Stimulated activated CD4-positive, alpha-beta T cell treated with anti-CD3 and anti-CD28 coated beads, TNF-alpha, amount 100 ng/mL, for 24 hours (primary cell): ENCODE measurements at places on chromosomes 3 and 15.

- no peak for DNase-seq
These were observed 49.2 kb downstream of the LSM3 start for GRCh38 chr3:14227856-14228255.

DNA sequence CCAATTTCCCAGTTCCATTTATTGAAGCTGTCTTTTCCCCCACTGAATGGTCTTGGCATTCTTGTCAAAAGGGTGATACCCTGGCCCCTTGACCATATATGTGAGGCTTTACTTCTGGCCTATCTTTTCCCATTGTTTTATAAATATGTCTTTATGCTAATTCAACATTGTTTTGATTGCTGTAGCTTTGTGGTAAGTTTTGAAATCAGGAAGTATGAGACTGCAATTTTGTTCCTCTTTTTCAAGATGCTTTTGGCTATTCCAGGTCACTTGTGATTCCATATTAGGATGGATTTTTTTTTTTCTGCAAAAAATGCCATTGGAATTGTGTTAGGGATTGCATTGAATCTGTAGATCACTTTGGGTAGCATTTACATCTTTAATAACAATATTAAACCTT lies 141.2 kb upstream of the MANF start:
- no peak for DNase-seq

DNA sequence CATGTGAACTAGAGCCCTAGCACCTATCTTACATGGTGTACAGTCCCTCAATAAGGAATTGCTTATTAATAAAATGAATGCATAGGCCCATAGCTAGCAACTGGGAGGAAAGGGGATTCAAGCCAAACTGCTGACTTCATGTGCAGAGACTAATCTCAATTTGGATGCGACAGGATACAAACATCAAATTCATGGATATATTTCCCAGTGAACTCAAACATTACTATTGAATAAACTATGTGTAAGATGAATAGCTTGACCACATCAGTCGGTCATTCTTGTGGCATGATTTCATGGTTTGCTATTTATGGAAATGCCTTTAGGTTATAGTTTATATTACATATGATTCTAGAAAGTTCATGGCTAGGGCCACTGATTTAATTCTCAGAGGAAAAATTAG lies 268.6 kb upstream of the SLITRK3 start:
- no peak for DNase-seq

DNA sequence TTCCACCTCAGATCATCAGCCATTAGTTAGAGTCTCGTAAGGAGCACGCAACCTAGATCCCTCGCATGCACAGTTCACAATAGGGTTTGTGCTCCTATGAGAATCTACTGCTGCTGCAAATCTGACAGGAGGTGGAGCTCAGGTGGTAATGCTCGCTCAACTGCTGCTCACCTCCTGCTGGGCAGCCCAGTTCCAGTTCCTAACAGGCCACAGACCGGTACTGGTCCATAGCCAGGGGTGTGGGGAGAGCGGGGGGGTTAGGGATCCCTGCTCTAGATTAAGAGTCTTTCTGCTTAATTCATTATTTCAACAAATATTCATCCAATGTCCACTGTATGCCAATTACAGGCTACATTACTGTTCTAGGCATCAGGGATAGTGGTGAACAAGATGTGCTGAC lies 170.4 kb upstream of the KBTBD8 start:
- DNase-seq, result no peak

DNA sequence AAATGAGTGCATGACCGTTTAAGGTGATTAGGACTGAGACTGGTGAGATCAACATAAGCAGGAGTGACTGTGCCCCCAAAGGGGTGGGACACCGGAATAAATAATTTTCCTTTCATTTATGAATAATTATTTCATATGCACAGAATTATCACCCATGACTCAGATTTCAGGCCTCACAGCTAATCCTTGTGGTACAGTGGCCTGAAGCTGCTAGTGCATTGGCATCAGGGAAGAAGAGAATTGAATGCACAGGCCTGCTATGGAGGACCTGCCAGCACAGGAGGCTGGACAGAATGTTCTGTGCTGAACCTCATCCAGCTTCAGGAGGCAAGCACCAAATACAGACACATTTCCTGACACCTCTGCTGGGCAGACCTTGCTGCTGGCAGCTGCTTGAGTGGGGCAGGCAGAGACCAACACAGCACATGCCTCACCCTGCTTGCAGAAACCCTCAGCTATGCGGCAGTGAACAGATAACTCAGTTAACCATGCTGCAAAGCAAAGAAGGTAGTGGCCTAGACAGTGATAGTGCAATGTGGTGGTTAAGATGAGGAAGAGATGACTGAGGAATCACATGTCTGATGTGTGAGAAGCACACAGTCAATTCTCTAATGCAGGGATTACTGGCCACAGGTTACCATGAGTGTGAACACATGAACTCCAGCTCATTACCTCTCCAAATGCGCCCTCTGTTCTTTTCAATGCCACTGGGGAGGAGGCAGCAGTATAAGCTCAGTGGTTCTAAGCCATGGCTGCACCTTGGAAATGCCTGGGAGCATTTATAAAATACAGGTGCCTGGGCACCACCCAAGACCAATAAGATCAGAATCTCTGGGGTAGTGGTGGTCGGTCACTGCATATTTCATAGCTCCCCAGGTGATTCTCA lies 68.1 kb upstream of the SCN5A start:
- DNase-seq, result no peak

DNA sequence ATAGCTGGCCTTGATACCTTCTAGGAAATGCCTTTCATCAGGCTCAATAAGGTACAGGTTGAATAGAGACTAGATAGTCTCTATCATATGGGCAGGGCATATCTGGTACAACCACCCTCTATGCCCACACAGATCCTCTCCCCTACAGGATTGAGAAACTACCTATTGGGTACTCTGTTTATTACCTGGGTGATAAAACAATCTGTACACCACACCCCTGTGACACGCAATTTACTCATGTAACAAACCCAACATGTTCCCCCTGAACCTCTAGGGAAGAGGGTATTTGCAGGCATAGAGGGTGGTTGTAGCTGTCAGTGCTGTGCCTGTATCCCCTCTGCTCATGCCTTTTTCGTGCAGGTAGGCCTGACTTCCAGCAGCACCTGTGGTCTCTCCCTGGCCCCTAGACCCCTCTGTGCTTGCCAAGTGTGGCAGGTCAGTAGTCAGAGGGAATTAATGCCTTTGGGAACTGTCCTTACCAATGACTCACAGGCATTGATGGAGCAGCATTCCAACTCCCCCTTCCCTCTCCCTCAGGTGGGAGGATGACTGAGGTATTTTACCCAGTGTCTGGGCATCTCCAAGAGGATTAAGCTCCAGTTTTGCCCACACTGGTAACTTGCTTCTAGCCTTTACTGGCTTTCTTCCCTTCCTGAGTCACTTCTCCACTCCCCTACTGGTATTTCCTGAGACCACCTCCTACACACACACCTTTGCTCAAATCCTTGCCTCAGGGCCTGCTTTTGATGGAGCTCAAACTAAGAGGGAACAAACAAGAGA lies 18.3 kb downstream of the CLSTN2 start:
- DNase-seq, result no peak

DNA sequence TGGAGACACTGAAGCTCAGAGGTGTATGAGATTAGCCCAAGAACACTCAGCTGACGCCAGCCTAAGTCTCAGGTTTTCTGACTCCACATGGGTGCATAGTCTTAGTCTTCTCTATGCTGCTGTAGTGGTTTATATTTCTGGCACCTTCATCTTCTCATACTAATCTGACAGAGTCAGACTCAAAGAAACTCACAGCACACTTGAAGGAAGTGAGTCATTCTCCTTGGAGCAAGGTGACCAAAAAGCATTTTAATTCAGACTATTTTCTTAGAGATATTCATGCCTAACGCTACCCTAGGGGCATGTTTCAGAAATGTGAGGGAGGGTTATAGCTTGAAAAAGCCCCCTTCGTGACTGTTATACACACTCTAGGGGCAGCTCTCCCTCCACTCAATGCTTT lies 775.3 kb upstream of the ARPP21 start:
- DNase-seq, result no peak

- no peak for DNase-seq
These were observed 41.9 kb upstream of the TUBGCP5 start for GRCh38 chr15:23081271-23081670.

DNA sequence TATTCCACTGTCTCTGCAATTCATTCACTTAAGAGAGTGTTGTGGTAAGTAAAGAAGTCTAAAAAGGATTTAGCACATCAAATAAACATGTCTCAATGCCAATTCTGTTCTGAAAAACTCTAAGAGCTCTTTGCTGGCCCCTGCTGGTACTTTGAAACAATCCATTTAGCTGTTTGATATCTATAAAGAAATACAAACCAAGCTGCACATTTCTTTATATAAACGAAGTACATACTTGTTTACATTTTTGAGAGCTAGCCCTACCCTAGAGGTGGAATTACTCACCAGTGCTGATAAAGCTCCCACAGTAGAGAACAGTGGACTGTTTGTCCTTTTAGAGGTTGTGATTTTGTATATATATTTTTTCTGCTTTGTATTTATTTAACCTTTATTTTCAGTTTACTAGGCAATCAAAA lies 75.5 kb downstream of the NEDD4 start:
- no peak for DNase-seq

DNA sequence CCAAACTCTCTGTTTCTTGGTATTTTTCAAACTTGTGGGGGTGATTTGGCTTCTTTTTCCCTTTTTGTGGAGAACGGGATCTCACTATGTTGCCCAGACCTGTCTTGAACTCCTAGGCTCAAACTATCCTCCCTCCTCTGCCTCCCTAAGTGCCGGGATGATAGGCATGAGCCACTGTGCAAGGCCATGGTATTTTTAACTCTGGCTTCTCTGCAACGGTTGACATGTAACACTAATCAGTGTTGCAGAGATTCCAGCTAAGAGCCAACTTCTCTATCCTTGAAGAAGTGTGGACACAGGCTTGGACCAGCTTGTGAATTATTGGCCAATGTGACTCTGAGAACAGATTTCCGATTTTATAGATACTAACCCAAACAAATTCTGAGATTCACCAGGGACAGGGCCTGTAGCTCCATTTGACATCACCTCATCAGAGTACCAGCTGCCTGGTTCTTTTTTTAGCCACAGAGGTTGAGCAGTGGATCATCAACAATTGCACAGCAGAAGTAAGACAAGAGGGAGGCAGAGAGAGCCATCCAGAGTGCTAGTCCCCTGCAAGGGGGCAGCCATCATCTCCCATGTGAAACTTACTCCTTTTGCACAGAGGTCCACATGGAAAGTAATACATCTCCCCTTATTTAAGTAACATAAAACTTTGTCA lies 98.1 kb upstream of the SYNPR start:
- no peak for DNase-seq

GRCh38 chr3:186532598-186533072 lies 11.5 kb downstream of the CRYGS start:
- DNase-seq, result no peak

- no peak for DNase-seq
These were observed 8.8 kb downstream of the CHST2 start for GRCh38 chr3:143128227-143128955.

- DNase-seq, result no peak
These were observed 232.1 kb downstream of the IGSF11 start for GRCh38 chr3:118802325-118803095.

DNA sequence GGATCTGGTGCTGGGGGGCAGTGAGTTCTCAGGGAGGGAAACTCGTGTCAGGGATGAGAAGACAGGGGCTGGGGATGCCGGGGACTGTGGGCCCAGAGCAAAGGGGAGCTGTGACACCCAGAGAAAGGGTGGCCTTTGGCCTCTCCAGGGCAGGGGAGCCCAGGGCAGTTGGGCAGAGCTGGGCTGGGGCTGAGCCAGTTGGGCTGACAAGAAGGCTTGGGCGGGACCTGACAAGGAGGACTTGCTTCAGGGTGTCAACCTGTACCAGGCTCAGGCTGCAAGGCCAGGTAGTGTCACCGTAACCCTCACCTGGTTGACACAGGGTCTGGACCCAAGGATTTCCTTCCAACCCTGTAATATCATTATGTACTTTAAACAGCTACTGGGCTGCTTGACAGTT lies 13.2 kb upstream of the ANPEP start:
- no peak for DNase-seq

GRCh38 chr3:5707794-5708193 lies 520.3 kb downstream of the EDEM1 start:
- no peak for DNase-seq

- DNase-seq, result no peak
These were observed 147.6 kb downstream of the FAM43A start for GRCh38 chr3:194833114-194833910.

- no peak for DNase-seq
These were observed 55.9 kb downstream of the LRRK1 start for GRCh38 chr15:100975043-100975442.

GRCh38 chr3:37053337-37053736 lies 60.0 kb downstream of the MLH1 start:
- DNase-seq, result no peak

DNA sequence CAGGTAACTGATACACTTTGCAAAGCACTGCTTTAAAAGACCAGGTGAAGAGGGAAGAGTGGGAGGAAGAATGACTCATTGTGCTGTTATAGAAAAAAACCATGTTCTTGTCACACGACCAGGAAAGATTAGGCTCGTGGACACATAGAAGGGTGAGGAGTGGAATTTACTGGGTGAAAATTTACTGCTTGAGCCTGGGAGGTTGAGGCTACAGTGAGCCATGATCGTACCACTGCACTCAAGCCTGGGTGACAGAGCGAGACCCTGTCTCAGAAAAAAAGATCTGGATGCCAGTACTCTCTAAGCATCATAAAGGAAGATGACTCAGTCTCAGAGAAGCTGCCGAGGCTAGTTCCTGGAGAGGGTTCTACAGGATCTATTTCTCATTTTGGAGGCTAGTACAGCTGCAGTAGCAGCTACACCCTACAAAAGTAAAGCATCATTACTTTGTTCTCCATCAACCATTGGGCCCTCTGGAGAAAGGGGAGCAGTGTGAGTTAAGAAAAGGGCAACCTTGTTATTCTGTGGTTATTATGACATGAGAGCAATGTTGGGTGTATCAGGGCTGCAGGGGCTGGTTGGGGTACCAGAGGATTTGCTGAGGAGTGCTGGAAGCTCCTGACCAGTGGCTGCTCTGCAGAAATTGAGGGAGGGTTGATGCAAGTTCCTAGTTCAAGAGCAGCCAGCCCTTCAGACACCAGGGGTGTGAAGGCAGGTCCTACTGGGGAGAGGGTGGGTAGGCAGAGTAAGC lies 75.4 kb downstream of the CMTM8 start:
- DNase-seq, result no peak

DNA sequence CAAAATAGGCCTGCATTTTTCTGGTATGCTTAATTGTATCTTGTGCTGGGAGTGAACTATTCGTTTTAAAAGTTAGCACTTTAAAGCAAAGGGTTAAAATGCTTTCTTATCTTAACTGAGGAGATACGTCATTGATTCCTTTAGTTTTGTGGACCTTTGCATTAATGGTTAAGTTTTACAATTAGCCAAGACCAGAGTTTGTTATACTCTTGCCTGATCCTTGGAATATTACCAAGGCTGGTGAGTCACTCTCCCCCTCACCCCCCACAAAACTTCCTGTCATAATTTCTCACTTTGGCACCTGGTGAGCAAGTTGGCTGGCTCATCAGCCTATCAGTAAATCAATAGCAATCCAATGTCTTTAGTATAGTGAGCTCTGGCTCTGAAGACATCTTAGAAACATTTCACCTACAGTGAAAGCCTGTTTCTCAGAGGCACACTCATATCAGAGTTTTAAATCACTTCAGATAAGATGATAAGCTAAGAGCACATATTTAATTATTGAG lies 26.7 kb downstream of the SLC2A2 start:
- no peak for DNase-seq

- no peak for DNase-seq
These were observed 4.1 kb upstream of the P4HTM start for GRCh38 chr3:48985831-48986376.

GRCh38 chr15:73723191-73723590 lies 30.0 kb downstream of the INSYN1 start:
- DNase-seq, result no peak
